ENCODE measurements at places on chromosomes 2 and 18. TPM values are rescaled to one million over a fixed set of nuclear protein-coding genes. Genes with fewer than 3 reads are reported as not detected.

DNA sequence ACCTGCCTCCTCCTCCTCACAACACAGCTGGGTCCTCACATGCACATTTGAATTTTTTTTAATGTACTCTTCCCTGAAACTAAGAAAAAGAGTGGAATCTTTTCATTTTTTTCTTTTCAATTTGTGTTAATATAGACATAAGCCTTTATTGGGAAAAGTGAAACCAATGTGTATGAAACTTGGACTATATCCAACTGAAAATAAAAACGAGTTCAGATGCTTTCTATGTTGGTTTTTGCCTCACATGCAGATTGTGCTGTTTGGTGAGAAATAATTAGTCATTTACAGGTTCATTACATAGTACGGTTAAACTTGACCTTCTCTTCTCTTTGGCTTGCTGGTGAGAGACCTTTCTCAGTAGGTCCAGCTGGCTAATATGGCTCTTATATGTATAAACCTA lies 515.2 kb upstream of the FANCL start:
- no peak for DNase-seq

DNA sequence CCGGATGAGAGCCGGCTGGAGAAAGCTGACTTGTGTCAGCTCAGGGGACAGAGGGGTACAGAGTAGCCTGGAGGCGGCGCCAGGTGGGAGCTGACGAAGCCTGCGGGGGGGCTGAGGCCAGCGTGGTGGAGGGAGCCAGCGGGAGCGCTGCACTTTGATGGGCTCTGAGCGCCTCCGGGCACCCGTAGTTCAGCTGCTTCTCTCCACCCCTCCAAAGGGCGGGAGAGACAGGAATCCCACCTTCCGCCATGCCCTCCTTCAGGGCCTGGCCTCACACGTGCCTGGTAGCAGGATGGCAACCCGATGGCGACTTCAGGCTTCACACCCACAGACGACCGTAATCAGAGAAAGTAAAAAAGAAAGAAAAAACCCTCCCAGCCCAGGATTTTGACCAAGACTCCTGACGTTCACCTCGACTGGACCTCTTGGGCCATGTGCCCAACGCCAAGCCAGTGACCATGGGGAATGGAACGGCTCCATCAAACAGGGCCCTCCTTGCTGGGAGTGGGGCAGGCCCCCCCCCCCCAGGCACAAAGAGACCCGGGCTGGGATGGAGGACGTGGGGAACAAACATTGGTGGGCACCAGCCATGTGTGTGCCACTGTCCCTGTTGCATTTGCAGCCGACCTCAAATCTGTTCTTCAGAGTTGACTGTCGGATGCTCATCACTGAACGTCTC lies 60.7 kb upstream of the ASAP2 start:
- DNase-seq, result no peak

- DNase-seq, result no peak
Measured at GRCh38 chr18:21141668-21142422, 30.2 kb upstream of the ROCK1 start.

DNA sequence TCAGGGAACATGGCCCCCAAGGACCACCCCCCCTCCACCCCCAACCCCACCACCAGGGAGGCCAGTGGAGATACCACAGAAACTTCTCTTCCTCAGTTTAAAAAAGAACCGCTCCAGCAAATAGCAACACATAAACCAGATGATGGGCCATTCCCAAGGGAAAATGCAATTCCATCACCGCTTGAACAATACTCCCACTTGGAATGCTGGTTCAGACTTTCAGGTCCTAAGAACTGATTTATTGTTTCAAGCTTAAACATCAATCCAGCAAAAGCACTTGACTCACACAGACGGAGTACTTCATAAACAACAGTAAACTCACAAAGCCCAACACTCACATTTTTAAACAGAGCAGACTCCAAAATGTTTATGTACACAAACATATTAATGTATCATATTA lies 6.9 kb downstream of the HDAC4 start:
- no peak for DNase-seq

GRCh38 chr2:159637988-159638501 lies 21.7 kb upstream of the BAZ2B start:
- DNase-seq, result peak; percentile 75

GRCh38 chr2:16791496-16791895 lies 125.9 kb upstream of the CYRIA start:
- peak; percentile 29 for DNase-seq

GRCh38 chr18:46268671-46269070 lies 164.5 kb downstream of the HAUS1 start:
- DNase-seq, result no peak

DNA sequence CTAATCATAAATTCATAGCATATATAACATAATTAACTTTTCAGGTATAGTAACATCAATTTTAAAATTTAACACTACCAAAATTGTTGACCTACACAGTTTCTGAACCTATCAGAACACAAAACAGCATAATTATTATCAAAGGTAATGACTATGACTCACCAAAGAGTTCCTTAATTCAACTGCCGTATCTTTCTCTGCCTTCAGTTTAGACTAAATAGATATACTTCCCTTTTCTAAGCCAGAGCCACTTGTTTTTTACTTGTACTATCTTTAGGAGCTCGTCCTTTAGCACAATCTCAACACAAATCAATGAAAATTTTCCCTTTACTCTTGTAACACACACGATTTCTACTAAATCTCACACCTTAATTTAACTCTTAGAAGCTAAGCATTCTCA lies 54.4 kb downstream of the CCDC88A start:
- DNase-seq, result no peak

DNA sequence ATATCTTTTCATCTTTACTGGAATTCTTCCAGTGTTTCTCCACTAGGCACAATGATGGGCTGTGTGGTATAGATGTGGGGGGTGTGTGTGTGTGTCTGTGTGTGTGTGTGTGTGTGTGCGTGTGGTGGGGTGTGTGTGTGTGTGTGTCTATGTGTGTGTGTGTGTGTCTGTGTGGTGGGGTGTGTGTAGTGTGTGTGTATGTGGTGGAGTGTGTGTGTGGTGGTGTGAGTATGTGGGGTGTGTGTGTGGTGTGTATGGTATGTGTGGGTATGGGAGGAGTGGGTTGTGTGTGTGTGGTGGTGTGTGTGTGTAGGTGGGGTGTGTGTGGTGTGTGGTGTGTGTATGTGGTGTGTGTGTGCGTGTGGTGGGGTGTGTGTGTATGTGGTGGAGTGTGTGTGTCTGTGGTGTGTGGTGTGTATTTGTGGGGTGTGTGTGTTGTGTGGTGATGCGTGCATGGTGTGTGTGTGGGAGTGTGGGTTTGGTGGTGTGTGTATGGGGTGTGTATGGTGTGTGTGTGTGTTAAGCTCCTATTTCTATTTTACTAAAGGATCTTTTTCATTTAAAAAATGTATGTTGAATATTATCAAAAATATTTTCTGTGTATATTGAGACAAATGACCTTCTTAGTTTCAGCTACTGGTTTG lies 84.2 kb downstream of the IRS1 start:
- no peak for DNase-seq

DNA sequence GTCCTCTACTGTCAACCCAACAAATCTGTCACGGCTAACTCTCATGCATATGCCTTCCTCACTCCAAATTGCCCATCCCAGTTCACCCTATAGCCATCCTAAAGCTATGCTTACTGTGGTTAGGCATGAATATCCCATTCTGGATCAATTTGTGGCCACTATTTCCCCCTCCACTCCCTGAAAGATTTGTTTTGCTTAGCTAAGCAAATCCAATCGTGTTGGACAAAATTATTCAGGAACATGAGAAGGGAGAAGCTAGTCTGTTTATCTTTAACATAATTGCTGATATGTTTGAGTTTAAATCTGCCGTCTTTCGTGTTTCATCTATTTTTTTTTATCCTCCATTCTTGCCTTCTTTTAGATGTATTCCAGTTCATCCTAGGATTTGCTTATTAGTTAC lies 43.6 kb downstream of the PPM1B start:
- DNase-seq, result no peak

DNA sequence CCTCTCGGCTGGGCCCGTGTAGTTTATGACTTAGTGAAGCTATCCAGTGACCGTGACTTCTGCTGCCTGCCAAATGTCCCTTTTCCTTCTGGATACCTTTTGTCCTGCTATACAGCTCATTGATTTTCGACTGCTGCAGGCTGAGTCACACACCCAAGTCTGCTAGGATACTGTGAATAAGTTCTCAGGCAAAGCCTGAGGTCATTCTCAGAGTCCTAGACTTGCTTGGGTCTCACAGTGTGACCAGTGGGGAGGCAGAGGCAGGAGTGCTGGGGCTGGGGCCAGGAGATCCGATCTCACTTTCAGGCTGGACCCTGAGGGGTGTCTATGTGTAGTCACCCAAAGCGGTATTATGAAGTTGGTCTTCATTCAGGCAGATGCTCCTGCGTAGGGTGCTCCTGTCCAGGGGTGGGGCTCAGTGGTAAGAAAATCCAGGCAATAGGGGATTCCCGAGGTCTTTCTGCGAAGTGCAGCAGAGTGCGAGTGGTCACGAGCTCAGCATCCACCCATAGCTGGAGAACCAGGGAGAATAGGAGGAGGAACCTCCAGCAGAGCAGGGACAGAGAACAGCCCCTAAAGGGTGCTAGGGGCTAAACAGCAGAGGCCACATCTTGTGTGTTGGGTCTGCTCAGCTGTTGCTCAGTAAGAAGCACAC lies 268.6 kb upstream of the NCKAP5 start:
- DNase-seq, result peak; percentile 85

DNA sequence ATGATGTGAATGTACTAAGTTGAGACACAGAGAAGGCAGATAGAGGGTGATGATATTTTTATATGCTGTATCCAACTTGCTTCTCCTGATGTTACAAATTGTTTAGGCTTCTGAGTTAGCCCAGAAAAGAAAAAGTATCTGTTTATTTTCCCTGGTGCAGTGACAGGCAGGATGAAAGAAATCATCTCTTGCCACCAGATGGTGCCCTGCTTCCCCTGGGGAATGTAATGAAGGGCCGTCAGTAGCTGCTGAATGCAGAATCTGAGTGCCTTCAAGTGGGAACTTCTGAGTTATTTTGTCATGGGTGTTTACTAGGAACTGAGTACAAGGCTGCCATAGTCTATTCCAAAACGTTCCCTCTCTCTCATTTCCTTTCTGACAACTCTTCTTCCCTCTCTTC lies 525.6 kb downstream of the MBD2 start:
- DNase-seq, result peak; percentile 7

- no peak for DNase-seq
Measured at GRCh38 chr2:231710799-231711676, 2.7 kb downstream of the PTMA start.

- DNase-seq, result no peak
Measured at GRCh38 chr18:30766053-30766452, 276.5 kb downstream of the DSC3 start.

GRCh38 chr2:198375083-198375410 lies 570.7 kb downstream of the PLCL1 start:
- DNase-seq, result no peak

DNA sequence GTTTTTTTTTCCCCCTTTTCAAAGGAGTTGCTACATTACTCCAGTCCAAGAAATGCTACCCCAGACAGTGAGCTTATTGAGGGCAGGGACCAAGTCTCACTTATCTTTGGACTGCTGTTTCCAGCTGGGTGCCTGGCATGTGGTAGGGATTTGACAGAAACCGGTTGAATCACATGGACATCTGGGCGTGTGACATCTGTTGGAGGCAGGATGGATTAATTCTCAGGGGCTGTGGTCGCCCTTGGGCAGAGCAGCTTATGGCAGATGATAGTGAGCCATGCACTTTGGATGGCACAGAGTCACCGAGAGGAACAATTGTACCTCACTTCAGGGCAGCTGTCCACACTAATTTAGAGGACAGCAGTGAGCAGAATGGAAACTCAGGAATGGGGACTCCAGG lies 254.6 kb upstream of the ID2 start:
- no peak for DNase-seq

GRCh38 chr2:239305771-239306170 lies 95.0 kb downstream of the HDAC4 start:
- no peak for DNase-seq

DNA sequence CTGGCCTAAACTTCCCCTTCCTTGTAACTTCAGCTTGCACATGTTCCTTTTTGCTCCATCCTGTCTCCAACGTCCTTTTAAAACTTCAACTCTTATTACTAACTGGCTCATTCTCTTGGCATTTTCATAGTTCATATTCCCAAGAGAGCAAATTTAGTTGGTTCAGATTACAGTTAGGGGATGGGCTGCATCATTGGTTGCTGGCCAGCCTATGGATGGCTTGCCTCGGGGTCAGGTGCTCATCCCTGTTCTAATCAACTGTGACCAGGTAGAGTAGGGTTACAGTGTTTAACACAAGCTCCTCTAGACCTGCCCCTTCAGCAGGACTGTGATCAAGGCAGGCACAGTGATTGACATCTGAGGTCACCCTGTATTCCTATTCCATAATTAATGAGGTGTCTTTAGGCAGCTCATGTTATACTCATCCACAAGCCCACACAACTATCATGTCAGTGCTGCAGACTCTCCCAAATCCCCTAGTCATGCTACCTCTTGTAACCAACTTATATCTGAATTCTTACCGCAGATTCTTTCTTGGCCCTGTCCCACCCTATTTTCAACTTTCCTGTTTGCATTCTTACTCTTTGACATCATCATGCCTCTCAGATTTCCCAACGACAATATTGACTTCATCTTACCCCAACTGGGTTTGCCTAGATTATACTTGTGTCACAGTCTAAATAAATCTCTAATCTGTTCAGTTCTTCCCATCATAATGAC lies 293.3 kb downstream of the MTX2 start:
- no peak for DNase-seq

DNA sequence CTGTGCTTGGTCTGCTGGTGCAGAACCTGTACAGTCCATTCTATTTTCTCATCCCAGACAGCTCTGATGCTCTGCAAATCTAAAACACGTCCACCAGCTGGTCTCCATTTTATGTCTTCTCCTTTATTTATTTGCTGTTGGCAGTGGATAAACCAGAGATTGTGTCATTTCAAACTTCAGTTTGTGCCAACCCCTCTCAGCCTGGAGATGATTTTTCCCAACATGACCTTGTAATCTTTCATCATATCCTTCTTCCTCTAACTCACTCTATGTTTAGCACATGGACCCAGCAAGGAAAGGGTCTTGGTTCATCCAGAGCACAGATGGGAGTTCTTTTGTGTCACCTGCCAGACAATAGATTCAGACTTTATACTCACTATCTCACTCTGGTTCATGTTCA lies 273.2 kb downstream of the MTX2 start:
- no peak for DNase-seq

The DSG1 gene
- not detected for total RNA-seq

The TNFAIP6 gene
- 2.3 TPM for total RNA-seq

The EMX1 gene
- 1.7 TPM for total RNA-seq

The CDKL4 gene
- total RNA-seq, result 1.2 TPM

The TBR1 gene
- 0.08 TPM for total RNA-seq

The SKOR2 gene
- not detected for total RNA-seq

The CNRIP1 gene
- total RNA-seq, result 7.9 TPM

The ZSWIM2 gene
- total RNA-seq, result not detected

The CNGA3 gene
- 0.21 TPM for total RNA-seq

The TLX2 gene
- not detected for total RNA-seq

The FOXI3 gene
- total RNA-seq, result 0.21 TPM

The TSPYL6 gene
- total RNA-seq, result not detected
